ENCODE measurements at places on chromosomes 1 and 21. TPM values are rescaled to one million over a fixed set of nuclear protein-coding genes. Genes with fewer than 3 reads are reported as not detected.

GRCh38 chr1:162717548-162718184 is 72.8 kb upstream of the HSD17B7 start:
- DNase-seq = no peak

- DNase-seq = no peak
These were observed at the start of gene CD247 for GRCh38 chr1:167518331-167518700. Gene CD247 (minus strand): TSS chr1:167518529. CDS start chr1:167518465, 64 bp downstream.

DNA sequence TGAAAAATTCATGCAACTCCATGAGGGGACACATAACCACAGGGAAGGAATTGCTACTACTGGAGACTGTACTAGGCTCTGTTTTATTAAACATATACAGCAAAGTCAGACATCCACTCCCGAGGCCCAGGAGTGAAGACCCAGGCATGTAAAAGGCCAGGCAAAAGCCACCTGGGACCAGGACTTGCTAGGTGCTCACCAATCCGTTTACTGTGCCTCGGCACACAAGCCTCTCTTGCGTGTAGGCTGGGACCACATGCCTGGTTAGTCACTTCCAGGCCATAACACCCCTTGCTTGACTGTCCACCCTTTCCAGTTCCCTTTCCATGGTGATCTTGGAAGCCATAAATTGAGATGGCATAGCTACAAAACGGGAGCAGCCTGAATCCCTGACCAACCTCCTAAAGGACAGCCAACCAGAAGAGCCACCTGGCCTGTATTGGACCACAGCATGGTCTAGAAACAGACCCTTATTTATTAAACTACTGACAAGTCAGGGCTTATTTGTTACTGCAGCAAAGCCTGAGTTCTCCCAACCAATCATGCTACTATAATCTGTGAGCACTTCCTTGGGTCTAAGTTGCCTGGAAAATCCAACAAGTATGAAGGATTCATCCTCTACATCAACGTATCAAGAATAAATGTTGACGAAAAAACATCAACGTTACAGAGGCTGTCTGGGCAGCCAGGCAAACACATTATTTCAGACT is 39.7 kb downstream of the URB1 start:
- no peak for DNase-seq

DNA sequence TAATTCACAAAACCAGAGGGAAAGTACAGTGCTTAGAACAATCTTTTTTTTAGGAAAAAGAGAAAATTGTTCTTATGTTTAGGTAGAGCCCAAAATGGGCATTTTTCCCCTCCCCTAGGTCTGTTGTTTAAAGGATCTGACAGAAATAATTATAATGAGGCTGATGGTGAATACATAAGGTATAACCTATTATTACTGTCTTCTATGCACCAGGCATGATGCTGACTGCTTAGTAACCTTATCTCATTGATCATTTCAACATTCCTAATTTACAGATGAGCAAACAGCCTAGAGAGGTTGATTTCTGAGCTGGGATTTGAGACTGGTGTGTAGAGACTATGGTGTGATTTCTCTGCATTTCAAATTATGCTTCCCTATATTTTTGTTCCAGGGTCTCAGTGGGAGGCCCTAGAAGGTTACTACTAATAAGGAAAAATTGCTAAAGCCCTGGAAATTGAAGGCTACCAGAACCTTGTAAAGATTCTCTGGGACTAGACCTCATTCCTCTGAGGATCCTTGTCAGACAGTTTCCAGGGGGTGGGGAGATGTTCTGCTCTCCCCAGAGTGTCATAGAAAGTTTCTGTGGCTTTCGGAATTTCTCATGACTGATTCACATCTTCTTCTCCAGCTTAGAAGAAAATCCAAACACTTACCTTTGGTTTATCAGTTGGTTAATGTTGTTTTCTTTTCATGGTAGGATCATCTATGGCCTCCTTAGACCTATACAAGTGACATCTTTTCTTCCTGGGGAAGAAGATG is 44.9 kb downstream of the ROR1 start:
- DNase-seq = no peak

RAB42 gene
- polyA plus RNA-seq = 8.6 TPM

CR1 gene
- 26.6 TPM for polyA plus RNA-seq
